ENCODE measurements at places on chromosomes 3 and 15.

DNA sequence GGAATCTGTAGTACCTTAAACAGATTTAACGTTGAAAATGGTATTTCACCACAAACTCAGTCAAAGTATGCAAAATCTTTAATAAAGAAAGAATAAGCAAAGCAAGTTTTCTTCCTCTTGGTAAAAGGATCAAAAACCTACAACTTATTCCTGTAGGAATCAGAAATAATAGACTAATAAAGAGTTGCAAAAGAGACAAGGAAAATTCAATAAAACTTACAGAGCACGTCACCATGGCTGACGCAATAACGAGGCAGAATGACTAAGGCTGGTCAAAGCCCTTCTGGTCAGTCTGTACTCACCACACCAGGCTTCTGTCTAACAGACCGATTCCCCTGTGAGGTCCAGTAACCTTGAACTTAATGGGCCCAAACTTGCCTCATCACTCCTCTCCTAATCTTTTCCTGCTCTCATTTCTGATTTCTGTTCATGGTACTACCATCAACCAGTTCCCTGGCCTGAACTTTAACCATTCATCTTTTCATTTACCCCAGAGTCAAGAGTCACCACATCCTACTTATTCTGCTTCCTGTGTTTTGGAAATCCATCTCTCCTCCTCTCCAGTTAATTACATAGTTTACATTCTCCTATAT lies 5.0 kb downstream of the MASP1 start:
- DNase-seq = peak; percentile 99

DNA sequence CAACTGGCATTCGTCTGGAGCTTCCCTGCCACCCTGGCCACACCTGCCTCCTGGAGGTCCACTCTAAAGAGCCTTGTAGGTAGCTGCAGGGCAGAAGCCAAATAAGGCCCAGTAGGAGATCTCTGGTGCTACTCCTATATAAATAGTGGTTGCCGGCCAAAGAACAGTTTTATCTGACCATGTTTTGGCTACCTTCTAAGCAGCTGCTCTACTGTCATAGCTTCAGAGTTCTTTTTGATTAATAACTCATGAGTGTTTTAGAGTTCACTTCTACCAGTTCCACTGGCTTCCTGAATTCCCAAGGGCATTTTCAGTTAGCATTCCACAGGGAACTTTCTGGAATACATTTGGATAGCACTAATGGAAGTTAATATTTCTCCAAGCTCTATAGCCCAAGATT lies 154.6 kb downstream of the B3GALNT1 start:
- no peak for DNase-seq

DNA sequence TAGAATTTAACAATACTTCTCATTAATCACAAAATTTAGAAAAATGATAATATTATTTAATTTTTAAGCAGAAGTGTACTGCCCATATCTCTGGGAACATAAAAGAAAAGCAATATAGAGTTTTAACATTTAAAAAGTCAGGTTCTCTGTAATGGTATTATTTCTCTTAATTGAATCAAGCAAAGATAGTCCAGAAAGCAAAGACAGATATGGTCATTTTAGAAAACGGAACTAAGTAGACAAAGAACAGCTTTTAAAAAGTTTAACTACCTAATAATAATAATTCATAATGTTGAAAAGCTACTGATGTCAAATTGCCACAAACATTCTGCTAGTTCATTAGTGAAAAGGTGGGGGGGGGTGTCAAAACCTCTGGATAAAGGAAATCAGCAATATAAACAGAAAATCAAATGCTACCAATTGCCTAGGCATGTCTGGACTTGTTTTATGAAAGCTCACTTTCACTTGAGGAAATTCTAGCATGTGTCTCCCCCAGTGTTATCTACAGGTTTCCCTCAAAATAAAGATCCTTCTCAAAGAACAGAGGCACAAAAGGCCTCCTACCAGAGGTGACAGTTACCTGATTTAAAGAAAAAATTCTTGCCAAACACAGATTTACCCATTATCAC lies 1.7 kb downstream of the ZMAT3 start:
- DNase-seq = peak; percentile 61

- peak; percentile 37 for DNase-seq
These were observed 706 bp downstream of the DVL3 start for GRCh38 chr3:184155644-184156521.

GRCh38 chr3:149871855-149872254 lies 58.8 kb downstream of the RNF13 start:
- DNase-seq = no peak

DNA sequence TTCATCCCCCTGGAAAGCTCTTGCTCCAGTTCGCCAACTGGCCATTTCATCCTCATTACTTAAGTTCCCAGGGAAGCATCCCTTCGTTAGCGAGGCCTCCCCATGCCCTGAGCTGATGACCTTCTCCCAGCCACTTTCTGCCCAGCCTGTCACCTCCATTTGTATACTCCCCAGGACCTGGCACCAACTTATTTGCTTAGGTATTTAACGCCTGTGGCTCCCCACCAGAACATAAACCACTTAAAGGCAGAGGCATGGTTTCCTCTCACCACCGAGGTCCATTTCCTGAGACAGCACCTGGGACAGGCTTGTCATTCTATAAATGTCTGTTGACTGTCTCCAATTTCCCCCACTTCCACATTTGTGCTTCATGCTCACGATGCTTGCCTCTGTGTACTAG lies 189.0 kb downstream of the ZNF621 start:
- DNase-seq = no peak

- DNase-seq = peak; percentile 84
These were observed 27.0 kb upstream of the RPL32 start for GRCh38 chr3:12868039-12869034.

DNA sequence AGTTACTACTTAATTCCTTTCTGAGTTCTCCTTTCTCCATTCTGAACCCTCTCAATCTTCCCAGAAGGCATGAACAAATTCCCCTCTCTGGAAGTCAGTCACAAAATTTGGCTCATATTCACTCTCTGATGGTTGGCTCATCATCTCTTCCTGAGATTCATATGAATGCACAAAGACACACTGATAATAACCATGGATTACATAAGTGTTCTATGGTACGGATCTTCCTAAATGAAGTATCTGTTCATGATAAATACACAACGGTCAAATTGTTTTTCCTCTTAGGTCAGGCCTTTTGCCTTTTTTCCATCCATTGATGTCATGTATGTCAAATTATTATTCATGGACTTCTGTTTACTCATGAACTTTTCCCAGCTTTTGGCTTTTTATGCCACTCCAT lies 162.6 kb downstream of the P2RY1 start:
- no peak for DNase-seq

- no peak for DNase-seq
These were observed 55.7 kb downstream of the RUBCN start for GRCh38 chr3:197680955-197681521.

- peak; percentile 59 for DNase-seq
These were observed 3.5 kb downstream of the TEX55 start for GRCh38 chr3:119149484-119149883.

- DNase-seq = peak; percentile 7
These were observed 569 bp downstream of the HIGD2B start for GRCh38 chr15:72685301-72685924.

DNA sequence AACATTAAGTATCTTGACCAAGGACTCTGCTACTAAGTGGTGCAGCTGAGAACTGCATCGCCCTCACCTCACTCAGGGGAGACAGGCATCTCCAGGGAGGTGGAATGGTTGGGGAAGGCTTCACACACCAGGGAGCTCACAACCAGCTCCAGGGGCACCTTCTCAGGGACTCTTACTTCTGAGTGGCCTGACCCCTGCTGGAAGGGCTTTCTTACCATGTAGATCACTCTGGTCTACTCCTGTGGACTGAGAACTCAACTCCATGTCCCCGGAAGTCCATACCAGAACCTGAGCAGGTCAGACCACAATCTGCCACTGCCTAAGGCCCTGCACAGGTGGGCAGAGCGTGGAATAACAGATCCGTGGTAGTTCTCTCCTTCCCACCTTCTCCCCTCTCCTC lies 140.5 kb downstream of the TLE3 start:
- peak; percentile 3 for DNase-seq

- no peak for DNase-seq
These were observed 215.1 kb upstream of the UBE2E1 start for GRCh38 chr3:23590424-23591273.

GRCh38 chr3:12758025-12758781 lies 856 bp downstream of the TMEM40 start:
- peak; percentile 68 for DNase-seq

DNA sequence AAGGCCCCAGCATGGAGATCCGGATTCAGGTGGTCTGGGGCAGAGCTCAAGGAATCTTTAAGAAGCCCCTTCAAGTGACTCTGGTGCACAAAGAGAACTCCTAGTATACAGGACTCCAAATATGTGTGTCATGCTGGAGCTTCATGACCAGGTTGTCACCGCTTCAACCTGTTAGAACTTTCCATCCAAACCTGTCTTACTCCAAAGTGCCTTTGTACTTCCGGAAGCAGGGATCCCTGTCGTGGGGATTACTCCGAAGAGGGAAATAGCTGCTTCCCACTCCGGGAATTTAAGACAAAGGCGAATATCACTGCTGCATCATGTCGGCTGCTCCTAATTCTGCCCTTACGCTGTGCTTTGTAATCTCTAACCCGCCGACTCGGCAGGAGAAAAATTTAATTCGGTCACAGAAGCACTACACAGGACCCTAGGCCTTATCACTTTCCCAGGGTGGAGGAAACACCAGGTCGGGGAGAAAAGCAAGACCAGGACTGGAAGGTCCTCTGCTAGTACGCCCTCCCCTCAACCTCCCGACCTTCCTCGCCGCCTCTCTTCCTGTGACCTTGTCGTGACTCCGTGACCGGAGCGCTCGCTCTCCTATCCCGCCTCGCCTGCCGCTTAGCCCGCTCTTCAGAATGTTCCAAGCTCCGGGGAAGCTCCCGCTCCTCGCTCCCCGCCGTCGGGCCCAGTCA lies 730 bp downstream of the HIGD1A start:
- peak; percentile 46 for DNase-seq

DNA sequence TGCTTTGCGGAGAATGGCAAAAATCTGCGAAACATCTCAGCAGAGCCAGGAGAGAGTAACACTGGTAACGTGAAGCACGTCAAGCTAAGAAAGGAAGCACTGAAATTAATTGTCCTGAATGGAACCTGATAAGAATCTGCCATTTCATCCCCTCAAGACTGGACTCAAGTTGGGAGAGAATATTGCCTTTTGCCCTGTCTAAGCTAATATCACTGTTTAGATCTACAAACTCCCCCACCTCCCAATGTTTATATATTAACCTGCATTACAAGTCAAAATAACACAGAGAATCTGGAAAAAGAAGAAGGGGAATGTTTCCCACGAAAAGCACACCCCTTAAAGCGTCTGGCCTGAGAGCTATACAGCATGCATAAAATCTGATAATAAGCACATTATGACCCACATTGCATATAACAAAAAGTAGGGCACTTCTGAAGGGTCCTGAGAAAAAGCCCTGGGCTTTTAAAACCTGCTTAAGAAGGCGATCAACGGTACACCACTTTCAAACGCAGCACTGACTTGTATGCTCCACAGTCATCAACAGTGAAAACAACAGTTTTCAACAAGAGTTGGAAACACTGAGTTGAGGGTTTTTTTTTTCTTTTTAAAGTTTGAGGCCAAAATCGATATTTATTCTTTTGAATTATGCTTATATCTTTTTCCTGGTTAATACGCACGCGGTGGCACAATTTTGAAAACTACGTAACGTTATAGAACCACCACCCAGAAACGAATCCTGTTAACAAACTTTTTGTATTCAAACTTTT lies 1.4 kb upstream of the KAT2B start:
- DNase-seq = no peak

- DNase-seq = no peak
These were observed 3.6 kb downstream of the PRSS50 start for GRCh38 chr3:46713898-46714552.

DNA sequence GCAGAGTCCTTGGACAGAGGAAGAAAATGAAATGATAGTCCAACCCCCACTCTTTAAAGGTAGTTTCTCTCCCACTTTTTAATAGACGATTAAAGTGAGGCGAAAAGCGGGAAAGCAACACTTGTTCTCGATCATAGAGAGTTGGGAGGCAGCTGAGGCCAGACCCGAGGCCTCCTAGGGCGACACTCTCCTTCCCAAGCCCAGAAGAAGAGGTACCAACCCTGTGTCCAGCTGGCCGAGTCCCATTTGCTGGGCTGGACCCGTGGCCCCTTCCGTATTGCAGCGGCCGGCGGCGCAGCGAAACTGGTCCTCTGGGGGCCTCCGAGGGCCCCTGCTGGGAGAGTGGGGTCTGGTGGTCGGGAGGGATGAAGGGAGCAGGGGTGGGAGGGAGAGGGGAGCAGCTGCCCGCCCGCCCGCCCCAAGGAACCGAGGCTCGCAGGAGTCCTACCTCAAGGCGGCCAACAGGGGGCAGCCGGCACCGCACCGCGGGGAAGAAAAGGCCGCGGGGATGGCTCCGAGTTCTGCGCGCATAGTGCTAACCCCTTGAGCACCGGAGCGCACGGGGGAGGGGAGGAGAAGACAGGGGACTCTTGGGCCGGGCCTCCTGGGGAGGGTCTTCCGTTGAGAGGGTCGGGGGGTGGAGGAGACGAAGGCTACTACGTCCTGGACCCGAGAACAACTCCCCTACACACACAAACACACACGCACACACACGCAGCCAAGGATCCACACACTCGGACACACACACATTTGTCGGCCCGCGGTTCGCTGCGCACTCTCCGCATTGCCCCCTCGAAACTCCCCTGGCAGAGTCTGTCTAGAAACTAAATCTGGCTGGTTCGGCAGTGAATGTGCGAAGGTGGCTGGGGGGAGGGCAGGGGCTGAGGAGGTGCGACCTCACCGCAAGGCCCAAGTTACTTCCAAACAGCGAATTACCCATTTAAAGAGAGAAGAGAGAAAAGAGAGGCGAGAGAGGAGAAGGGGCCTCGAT lies 2.0 kb downstream of the WNT5A start:
- DNase-seq = peak; percentile 90

DNA sequence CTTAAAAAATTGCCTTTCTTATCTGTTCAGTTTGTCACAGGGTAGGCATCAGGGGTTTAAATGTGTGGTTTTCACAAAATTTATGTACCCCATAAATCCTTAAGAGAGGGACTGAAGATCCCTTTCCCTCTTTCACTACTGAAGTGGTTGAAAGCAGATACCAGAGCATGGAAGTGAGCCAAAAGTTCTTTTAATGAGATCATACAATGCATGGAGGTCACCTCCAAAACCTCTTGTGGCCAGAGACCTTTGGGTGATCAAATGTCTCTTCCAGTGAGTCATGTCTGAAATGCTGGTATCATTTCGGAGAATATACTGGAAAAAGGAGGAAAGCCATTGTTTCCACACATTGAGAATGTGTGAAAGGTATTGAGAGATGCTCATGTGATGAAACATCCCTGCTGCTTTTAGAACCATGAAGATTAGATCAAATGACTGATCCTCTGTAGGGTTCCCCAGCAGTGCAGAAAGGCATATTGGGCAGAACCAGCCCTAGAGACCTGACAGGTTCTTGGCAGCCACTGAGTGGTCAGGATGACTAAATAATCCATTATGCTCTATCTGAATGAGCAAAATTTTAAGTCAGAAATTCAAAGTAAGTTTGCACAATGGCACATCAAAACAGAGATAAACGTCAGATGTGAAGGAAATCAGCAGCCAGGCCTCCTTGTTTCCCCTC lies 165.8 kb upstream of the SLC2A2 start:
- peak; percentile 79 for DNase-seq

Measured in fibroblast of villous mesenchyme (primary cell).